Activated CD8-positive, alpha-beta memory T cell treated with anti-CD3 and anti-CD28 coated beads for 4 hours (primary cell): ENCODE measurements at places on chromosomes 12 and 14.

- DNase-seq: no peak
Measured at GRCh38 chr12:121483949-121484348, 84.0 kb downstream of the RNF34 start.

GRCh38 chr12:124816295-124816854 lies 47.3 kb downstream of the SCARB1 start:
- DNase-seq: no peak

DNA sequence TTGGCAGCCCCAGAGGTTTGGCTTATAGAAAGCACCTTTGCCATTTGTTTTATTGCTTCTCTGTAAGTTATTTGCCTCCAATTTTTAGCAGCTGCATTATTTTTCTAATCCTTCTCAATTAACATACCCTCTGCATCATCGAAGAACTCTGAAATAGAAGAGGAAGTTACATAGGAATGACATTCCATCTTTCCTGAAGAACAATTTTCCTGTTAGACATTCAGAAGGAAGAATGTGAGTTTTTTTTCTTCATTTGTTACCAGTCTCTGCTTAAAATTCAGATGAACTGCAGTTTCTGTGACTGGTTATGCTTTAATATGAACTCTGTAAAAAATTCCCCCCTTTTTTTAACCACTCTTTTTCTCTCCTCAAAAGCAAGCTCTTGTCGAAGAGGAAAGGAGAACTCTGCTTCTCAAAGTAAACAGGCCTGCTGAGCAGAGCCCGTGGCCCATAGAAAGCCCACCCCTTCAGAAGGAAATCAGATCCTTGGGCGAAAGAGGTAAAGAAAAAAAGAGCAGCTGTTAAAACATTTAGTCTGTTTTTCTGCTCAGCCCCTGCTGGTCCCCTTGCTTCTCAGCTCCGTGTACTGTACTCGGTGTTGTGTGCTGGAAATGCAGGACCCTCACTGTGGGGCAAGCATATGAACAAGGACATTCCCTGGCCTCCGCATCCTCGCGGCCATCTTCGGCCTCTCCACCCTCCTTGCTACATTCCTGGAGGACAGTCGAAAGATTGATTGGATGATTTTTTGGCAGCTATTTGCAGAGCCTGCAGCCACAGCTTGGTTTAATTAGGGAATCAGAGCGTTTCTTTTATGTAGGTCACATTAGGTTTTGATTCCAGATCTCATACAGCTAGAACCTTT lies 164.4 kb upstream of the LRIG3 start:
- DNase-seq: no peak

GRCh38 chr14:91318911-91319310 lies 74.4 kb upstream of the GPR68 start:
- no peak for DNase-seq

- no peak for DNase-seq
Measured at GRCh38 chr12:130218682-130219081, 56.4 kb downstream of the FZD10 start.

DNA sequence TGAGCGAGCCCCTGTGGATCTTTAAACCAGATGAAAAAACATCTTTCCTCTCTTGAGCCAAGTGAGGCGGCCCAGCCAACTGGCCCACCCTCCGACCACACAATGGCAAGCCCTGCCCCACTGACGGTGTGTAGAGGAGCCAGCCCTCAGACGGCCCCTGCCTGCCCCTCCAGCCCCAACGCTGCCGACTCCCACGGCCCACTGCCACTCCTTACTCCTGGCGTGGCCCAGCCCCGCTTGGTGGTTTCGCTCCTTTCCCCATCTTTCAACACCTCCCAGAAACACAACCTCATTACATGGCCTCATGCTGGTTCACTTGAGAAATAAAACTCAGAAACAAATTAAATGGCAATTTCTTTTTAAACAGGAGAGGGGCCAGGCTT lies 80.6 kb upstream of the DICER1 start:
- no peak for DNase-seq

GRCh38 chr12:25502118-25502517 lies 51.0 kb downstream of the LMNTD1 start:
- DNase-seq: no peak
